ENCODE measurements at places on chromosomes 2 and 18.

GRCh38 chr2:193841384-193842150, 1646.8 kb upstream of the TMEFF2 start:
- no peak for DNase-seq

DNA sequence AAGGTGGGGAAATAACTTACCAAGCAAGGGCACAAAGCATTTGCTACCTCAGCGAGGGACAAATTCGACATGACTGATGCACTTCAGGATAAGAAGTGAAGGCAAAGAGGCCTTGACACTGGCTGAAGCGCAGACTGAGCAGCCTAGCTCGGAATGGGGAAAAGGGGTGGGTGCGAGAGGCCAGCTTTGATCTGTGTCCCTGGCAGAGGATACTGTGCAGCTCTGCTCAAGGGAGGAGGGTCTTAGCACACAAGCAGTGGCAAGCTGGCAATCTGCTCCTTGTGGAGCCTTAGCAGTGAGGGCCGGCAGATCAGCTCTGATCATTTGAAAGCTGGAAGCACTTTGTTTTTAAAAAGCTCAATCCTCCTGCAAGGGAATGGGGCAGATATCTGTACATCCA, 222.3 kb downstream of the ZBTB7C start:
- no peak for DNase-seq

- peak; percentile 79 for DNase-seq
Measured at GRCh38 chr18:32549248-32550110, 78.8 kb upstream of the GAREM1 start.

GRCh38 chr2:19971691-19972090, 18.2 kb downstream of the WDR35 start:
- no peak for DNase-seq

DNA sequence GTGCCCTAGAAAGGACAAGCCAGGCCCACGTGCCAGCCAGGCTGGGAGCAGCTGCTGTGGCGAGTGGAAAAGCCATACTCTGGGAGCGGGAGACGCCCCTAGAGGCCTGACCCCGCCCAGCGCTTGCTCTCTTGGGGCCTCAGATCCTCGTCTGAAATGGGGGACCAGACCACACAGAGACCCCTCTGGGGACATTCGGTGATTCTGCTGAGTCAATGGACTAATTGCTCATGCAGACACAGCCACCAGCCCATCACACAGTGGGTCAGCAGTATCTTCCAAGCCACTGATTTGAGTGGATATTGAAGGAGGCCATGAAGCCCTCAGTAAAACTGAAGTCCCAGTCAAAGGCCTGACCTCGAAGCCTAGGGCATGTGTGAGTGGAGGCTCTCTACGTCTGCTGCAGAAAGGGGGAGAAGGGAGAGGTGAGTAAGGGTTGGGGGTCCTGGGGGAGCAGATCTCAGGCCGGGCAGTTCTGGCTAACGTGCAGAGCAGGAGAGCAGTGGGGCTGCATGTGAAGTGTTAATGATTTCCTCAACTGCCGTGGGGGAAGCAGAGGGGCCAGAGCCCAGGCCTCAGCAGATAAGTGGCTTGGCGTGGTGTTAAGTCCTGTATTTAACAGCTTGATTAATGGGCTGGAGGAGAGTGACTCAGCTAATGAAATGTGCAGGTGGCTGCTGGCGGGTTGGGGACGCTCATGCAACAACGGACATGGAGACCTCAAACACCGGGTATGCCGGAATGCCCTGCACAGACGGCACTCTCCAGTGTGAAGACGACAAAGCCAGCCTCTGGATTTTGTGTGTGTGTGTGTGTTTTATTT, 104.4 kb upstream of the TWIST2 start:
- no peak for DNase-seq

DNA sequence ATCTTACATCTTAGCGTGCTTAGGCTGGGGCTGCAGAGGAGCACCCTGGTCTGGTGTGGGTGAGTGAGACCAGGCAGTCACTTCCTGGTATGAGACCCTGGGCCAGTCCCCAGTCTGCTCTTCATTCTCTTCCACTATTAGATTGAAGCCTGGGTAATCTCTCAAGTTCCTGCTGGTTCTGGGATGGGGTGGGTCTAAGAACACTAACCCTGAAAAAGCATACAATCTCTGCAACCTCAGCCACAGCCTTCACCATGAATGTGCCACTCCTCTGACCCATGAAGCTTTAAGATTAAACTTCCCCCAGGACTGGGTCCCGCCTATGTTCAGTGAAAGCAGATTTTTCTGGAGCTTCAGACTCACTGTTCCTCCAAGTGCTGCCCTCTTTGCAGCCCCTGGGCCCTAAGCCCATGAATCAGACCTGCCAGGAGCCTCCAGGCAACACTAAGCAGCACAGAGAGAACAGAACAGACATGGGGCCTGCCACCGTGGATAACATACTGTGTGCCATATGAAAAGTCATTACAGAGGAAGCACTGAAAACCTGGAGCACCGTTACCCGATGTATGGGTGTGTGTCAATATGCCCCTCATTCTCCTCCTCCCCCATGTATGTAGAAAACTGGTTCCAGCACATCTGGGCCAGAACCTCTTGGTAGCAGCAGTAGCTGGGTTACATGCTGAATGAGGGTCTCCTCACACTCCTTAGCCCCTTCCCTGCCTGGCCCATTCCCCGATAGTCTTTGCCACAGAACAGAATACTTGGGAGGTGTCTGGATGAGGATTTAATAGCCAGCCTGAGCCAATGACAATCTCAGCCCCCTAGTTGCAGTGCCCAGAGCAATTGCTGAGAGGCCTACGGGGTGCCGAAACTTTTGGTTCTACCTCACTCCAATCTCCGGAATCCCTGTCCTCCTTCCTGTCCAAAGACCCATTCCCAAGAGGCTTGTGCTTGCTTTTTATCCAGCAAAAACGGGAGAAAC, 2.7 kb upstream of the SIX2 start:
- no peak for DNase-seq

DNA sequence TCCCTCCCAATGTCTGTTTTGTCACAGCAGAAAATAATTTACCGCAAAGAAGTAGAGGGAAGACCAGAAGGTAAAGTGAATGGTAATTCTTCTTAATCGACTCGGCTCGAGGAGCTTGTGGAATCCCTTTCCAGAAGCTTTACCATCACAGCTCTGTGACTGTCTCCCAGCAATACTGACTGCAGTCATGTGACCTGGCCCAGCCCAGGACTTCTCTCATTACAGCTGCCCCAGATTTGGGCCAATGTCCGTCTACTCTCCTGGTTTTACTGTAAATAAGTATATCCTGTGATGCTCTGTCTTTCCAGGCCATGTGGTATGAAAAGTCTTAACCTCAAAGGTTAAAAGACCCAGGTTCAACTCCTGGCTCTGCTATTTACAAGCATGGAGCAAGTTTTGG, 18.9 kb upstream of the ELOA2 start:
- no peak for DNase-seq

GRCh38 chr2:69177063-69177771, 164.2 kb downstream of the ANTXR1 start:
- no peak for DNase-seq

DNA sequence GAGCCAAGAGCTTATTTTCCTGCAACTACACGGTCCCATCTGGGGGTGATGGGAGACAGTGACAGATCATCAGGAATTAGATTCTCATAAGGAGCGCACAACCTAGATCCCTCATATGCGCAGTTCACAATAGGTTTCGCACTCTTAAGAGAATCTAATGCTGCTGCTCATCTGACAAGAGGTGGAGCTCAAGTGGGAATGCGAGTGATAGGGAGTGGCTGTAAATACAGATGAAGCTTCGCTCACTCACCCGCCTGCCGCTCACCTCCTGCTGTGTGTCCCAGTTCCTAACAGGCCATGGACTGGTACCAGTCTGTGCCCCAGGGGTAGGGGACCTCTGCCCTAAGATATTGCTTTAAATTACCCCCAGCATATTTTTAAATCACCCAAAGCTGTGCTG, 10.8 kb downstream of the LRRFIP1 start:
- no peak for DNase-seq

- DNase-seq, result no peak
Measured at GRCh38 chr2:112304298-112304941, 29.0 kb downstream of the ZC3H6 start.

DNA sequence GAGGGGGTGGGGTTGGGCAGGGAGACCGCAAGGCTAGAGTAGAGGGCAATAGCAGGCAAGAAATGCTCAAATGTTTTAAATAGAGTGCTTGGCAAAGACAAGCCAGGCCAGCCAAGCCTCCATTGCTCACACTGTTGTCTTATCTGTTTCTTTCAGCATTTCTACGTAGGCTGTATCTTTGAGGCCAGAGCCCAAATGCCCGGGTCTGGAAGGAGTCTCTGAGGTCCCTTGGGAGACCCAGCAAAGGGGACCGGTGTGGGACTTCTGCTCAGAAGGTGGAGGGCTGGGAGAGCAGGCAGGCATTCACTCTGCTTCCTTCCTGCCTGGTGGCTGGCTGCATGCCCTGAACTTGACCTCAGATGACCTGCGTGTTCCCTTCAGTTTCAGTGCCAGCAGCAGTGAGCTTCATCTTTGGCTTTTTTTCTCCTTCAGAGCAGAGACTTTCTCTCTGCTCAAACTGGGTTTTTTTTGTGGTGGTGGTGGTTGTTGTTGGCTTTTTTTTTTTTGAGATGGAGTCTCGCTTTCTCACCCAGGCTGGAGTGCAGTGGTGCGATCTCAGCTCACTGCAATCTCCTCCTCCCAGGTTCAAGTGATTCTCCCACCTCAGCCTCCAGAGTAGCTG, 13.7 kb upstream of the TET3 start:
- DNase-seq, result no peak

GRCh38 chr2:126771501-126772195, 115.7 kb downstream of the GYPC start:
- no peak for DNase-seq

GRCh38 chr2:190119923-190120590, 57.5 kb upstream of the MSTN start:
- no peak for DNase-seq

GRCh38 chr2:239738159-239738558, 287.0 kb downstream of the NDUFA10 start:
- no peak for DNase-seq

DNA sequence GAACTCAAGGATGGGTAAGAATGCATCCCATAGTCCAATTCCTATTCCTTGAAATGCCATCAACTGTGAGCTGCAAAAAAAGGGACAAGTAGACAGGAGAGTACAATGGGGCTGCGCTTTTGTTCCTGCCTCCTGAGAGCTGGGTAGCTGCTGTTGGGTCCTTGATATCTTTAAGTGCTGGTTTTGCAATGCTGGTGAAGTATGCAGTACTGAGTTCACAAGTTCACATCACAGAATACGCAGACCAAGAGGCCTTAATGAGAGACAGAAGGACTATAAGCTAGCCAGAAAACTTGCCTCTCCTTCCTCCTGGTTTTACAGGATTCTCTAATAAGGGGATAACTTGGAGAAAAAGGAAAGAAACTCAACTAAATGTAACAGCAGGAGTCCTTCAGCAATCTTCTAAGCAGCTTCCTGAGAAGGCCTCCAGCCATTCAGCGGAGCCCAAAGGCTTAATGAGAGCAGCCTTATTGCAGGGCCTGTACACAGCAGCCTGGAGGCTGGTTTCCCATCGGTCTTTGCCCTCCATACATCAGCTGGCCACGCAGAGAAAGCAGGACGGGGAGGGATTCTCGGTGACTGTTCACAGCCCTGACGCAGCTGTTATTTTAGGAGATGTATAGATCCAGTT, 293.1 kb downstream of the CDCA7 start:
- no peak for DNase-seq

DNA sequence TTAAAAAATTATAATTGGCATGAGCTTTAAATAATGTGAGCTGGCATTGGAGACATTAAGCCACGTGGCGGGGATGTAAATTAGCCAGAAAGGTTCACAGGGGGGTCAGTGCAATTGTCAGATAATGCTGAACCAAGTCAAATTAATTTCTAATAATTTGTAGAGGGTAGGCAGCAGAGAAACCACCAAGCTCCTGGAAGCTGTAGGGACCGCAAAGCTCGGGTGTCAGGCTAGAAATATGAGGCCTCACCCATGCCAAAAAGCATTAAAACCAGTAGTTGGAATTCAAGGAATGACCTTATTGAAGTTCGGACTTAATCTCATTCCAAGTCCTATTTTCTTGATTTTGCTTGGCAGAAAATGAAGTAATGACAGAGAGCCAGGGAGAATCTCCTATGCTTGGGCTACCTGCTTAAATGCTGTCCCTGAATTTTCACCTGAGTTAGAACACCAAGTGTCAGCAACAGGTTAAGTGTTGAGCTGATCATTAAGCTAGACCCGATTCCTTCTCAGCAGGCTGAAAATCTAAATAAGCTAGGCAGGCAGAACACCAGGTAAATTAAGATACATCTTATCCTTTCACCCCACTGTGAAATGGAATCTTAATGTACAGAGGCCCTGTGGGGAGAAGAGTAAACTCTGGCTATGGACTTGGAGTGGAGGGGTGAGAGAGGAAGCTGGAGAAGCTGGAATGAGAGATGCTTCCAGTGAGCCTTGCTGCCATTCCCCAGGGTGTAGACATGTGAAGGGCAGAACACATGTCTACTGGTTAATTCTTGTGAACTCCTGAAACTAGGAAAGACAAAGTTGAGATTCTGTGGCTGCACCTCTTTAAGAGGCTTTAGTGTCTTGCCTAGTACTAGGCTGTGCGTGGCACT, 520.0 kb downstream of the SLC4A3 start:
- no peak for DNase-seq

DNA sequence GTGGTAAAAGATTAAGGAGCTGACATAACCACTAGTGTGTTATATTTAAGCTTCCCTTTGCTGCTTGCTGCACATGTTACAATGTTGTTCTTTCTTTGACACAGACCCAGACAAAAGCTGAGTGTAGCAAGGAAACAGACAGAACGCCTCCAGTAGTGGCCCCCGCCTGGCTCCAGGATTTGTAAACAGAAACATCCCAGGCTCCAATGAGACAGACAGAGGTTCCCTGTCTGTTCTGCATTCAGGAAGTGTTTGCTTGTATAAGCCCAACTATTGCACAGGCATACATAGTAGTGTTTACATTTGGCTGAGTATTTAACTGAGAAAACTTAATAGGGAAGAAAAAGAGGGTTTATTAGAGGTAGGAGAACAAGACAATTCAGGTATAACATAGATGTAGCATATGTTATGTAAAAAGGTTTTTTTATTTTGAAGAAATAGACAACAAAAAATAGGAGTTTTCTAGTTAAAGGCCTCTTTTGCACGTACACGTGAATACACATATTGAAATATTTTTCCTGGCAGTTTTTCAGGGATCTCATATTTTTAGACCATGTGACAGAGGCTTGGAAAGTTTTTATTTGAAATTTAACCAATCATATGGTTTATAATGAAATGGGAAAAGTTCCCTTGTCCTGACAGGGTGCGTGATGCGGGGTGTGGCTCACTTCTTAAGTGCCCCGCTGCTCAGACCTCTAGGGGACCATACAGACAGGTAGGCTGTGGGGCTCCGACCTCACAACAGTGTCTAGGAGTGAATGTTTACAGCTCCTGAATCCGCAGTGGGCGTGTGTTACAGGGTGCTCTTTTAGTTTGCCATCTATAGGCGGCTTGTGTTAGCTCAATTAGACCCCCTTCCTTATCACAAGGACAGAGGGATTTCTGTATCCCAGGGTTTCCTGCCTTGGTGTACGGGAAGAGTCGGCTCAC, 118.4 kb downstream of the BMPR2 start:
- DNase-seq, result no peak

DNA sequence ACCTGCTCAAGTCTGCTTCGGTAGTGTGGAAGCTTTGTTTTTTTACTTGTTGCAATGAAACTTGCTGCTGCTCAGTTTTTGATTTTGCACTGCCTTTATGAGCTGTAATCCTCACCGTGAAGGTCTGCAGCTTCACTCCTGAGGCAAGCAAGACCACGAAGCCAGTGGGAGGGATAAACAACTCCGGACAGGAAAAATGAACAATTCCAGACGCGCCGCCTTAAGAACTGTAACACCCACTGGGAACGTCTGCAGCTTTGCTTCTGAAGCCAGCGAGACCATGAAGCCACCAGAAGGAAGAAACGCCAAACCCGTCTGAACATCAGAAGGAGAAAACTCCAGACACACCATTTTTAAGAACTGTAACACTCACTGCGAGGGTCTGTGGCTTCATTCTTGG, 245.7 kb upstream of the REG3G start:
- no peak for DNase-seq
